ENCODE measurements at places on chromosomes 1 and 21.
A peak's percentile ranks its signal among the peaks of the same experiment; 100 is the strongest.

GRCh38 chr1:68916221-68916902 is 419.5 kb upstream of the DEPDC1 start:
- 0 out of 2 replicates have a peak, but pooled peaks cover 5% of the 10 kb centered on the region for H3K4me1 ChIP-seq
- H3K36me3 ChIP-seq, result no peaks in the 10 kb centered on the region
- no peaks in the 10 kb centered on the region for H3K27me3 ChIP-seq
- DNase-seq, result no peak
- no peak overlapping the region for H3K4me3 ChIP-seq

GRCh38 chr21:43718872-43719747 is at the start of gene PDXK:
PDXK (plus strand) TSS chr21:43719129; CDS start chr21:43719295, 166 bp downstream.
- DNase-seq, result peak; percentile 88
- peaks cover 15% of the 10 kb centered on the region for H3K27me3 ChIP-seq
- peaks cover 8% of the 10 kb centered on the region for H3K4me1 ChIP-seq
- peak within 1 kb of the TSS; percentile 86 for H3K4me3 ChIP-seq
- H3K36me3 ChIP-seq, result no peaks in the 10 kb centered on the region
- H3K27ac ChIP-seq, result no peak within 1 kb of the TSS

DNA sequence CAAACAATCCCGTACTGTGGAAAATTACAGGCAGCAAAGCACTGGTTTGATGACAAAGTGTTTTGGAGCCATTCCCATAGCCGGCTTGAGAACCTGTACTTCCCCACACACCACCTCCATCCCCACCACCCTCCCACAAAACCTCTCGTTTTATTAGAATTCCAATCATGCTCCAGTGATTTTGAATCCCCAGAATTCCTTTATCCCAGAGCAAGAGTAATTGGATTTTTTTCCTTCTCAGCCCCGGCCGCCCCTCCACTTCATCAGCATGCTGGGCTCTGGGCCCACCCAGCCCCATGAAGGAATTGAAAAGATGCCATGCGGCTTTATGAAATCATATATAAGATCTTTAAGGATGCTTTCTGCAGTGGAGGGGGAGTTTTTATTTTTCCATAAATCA is 136.6 kb downstream of the OMA1 start:
- no peak overlapping the region for H3K27ac ChIP-seq
- H3K36me3 ChIP-seq, result no peaks in the 10 kb centered on the region
- H3K27me3 ChIP-seq, result no peaks in the 10 kb centered on the region
- DNase-seq, result no peak

GRCh38 chr1:151238467-151238739 is 16.1 kb upstream of the PSMD4 start:
- no peaks in the 10 kb centered on the region for H3K27me3 ChIP-seq
- H3K27ac ChIP-seq, result no peak overlapping the region
- H3K36me3 ChIP-seq, result peaks cover 91% of the 10 kb centered on the region
- no peak overlapping the region for H3K4me3 ChIP-seq

- H3K4me3 ChIP-seq, result no peak overlapping the region
- H3K27ac ChIP-seq, result no peak overlapping the region
- no peaks in the 10 kb centered on the region for H3K36me3 ChIP-seq
- DNase-seq, result no peak
Observed at GRCh38 chr21:42112857-42113256, 41.7 kb downstream of the UMODL1 start.

All from GM23338 (cell line).